T-helper 17 cell (primary cell): ENCODE measurements at places on chromosomes 1 and 21. TPM values are rescaled to one million over a fixed set of nuclear protein-coding genes. Genes with fewer than 3 reads are reported as not detected.
A peak's percentile ranks its signal among the peaks of the same experiment; 100 is the strongest.

GRCh38 chr21:45299864-45300785, 12.4 kb upstream of the POFUT2 start:
- peaks cover 7% of the 10 kb centered on the region for H3K4me1 ChIP-seq
- no peak overlapping the region for H3K4me3 ChIP-seq
- DNase-seq: no peak
- H3K27ac ChIP-seq: peak overlapping the region; percentile 72

GRCh38 chr1:196660852-196661251, 9.0 kb downstream of the CFH start:
- no peaks in the 10 kb centered on the region for H3K27me3 ChIP-seq
- H3K4me1 ChIP-seq: peaks cover 30% of the 10 kb centered on the region
- no peak overlapping the region for H3K4me3 ChIP-seq
- H3K27ac ChIP-seq: peak overlapping the region; percentile 94

GRCh38 chr1:1116701-1117468, 996 bp upstream of the C1orf159 start:
- DNase-seq: no peak
- H3K4me1 ChIP-seq: peaks cover 11% of the 10 kb centered on the region
- H3K4me3 ChIP-seq: peak overlapping the region; percentile 71
- H3K27me3 ChIP-seq: no peaks in the 10 kb centered on the region
- peaks cover 3% of the 10 kb centered on the region for H3K36me3 ChIP-seq

DNA sequence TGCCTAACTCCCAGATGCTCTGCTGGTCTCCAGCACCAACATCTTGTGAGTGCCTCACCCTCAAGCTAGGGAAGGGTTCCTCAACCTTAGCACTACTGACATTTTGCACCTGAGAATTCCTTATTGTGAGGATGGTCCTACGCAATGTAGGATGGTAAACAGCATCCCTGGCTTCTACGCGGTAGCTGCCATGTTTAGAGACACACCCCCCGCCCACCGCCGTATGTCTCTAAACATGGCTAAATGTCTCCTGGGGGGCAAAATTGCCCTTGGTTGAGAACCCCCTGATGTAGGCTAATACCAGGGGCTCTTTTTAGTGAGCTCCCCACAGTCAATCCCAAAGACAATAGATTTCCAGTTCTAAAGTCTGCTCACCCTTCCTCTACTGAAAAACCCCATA, 2.5 kb upstream of the MAP7D1 start:
- H3K27me3 ChIP-seq: no peaks in the 10 kb centered on the region
- no peak for DNase-seq
- H3K4me3 ChIP-seq: peak overlapping the region; percentile 50
- peaks cover 60% of the 10 kb centered on the region for H3K4me1 ChIP-seq
- peak overlapping the region; percentile 100 for H3K27ac ChIP-seq

GRCh38 chr1:9859281-9860014, 35.7 kb upstream of the CLSTN1 start:
- no peak overlapping the region for H3K4me3 ChIP-seq
- no peaks in the 10 kb centered on the region for H3K4me1 ChIP-seq
- no peak overlapping the region for H3K27ac ChIP-seq

GRCh38 chr1:212595787-212596714, 12.5 kb upstream of the ATF3 start:
- H3K27me3 ChIP-seq: peaks cover 29% of the 10 kb centered on the region
- H3K4me1 ChIP-seq: peaks cover 12% of the 10 kb centered on the region

GRCh38 chr1:81584398-81584797, 216.3 kb upstream of the ADGRL2 start:
- no peaks in the 10 kb centered on the region for H3K27me3 ChIP-seq
- H3K4me3 ChIP-seq: no peak overlapping the region
- no peak overlapping the region for H3K27ac ChIP-seq
- no peak for DNase-seq
- no peaks in the 10 kb centered on the region for H3K36me3 ChIP-seq

DNA sequence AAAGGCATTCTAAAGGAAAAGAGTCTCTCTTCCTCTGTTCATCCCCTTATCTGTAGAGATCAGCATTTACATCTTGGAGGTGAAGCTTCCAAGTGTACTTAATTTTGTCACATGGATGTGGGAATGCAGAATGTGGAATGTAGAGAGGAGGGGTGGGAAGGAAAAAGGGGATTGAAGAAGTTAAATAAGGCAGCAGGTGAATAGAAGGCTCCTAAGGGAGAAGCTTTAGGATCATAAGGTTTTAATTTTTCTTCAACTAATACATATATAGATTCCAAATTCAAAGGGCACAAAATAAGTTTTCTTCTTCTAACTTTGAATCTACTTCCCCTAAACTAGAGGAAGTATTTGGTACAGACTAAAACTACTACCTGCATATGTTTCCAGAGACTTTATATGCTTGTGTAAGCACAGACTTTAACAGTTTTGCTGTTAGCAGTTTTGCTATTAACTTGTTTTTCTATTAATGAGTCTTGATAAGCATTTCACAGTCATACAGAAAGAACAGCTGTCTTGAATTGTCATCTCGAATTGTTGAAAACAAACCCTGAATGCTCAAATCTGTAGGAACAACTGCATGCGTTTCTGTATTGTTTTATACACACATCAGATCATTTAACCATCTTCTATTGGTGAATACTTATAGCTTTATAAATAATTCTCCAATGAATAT, 12.7 kb downstream of the TENT5C start:
- H3K27ac ChIP-seq: no peak overlapping the region
- DNase-seq: no peak
- H3K27me3 ChIP-seq: no peaks in the 10 kb centered on the region
- peaks cover 67% of the 10 kb centered on the region for H3K4me1 ChIP-seq

DNA sequence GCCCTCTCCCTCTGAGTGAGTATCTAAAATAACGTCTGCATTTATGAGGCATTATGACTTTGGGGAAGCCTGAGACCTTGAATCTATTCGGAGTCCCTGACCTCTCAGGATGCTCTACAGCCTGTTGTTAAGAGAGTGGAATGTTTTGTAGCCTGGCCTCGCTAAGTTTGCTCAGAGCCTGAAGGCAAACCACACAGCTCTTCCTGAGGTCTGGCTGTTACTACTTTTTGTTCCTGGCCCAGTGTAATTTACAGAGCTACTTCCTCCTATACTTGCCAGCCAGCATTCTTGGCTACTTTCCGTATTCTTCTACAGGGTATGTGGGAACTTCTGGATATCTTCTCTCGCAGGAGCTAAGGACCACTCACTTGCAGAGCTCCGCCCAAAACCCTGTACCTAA, 3.6 kb upstream of the ZMYM4 start:
- no peak for DNase-seq
- no peak overlapping the region for H3K4me3 ChIP-seq
- peaks cover 7% of the 10 kb centered on the region for H3K36me3 ChIP-seq
- H3K4me1 ChIP-seq: peaks cover 9% of the 10 kb centered on the region

DNA sequence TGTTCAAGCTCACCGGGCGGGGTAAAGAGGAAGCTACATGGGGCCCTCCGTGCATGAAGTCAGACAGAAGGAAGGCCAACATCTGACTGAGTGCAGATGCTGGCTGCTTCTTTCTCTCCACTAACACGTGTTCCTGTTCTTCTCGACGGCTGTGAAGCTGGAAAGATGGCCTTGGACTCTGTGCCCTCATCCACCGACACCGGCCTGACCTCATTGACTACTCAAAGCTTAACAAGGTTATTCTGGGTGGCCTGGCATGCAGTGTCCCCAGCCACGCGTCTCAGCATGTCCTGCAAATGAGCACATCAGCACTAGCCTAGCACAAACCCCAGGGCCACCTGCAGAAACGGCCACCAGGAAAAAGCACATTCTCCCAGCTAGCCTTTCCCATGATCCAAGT, 41.2 kb downstream of the ACTN2 start:
- H3K36me3 ChIP-seq: peaks cover 2% of the 10 kb centered on the region
- no peak for DNase-seq
- no peak overlapping the region for H3K4me3 ChIP-seq
- peak overlapping the region; percentile 60 for H3K27ac ChIP-seq

DNA sequence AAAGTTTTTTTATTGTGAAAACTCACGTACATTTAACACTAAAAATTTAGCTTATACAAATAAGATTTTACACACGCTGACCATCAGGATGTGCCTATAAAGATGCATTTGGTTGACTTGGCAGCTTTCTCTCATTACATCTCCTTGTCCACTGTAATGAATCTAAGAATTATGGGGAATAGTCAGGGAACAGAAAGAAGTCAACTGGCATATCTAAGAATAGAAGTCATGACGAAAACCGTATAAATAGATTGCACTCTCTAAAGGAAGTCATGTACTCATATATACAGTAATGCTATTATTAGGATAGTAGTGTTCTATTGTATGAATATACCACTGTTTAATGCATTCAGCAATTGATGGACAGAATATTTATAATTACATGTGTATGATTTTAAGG, 575.8 kb upstream of the B3GALT2 start:
- peaks cover 1% of the 10 kb centered on the region for H3K4me1 ChIP-seq
- no peaks in the 10 kb centered on the region for H3K27me3 ChIP-seq
- H3K36me3 ChIP-seq: peaks cover 2% of the 10 kb centered on the region
- DNase-seq: no peak

GRCh38 chr1:15282810-15283474, 35.9 kb downstream of the FHAD1 start:
- no peaks in the 10 kb centered on the region for H3K36me3 ChIP-seq
- H3K4me3 ChIP-seq: no peak overlapping the region
- no peak for DNase-seq
- no peaks in the 10 kb centered on the region for H3K4me1 ChIP-seq
- H3K27me3 ChIP-seq: peaks cover 35% of the 10 kb centered on the region
- no peak overlapping the region for H3K27ac ChIP-seq

GRCh38 chr1:247467129-247467528, 9.2 kb upstream of the OR2B11 start:
- H3K27me3 ChIP-seq: peaks cover 40% of the 10 kb centered on the region
- no peak overlapping the region for H3K4me3 ChIP-seq
- H3K36me3 ChIP-seq: no peaks in the 10 kb centered on the region
- DNase-seq: no peak

- peak overlapping the region; percentile 97 for H3K27ac ChIP-seq
- H3K36me3 ChIP-seq: peaks cover 26% of the 10 kb centered on the region
- DNase-seq: no peak
- H3K27me3 ChIP-seq: no peaks in the 10 kb centered on the region
These were observed 13.6 kb downstream of the ATP8B2 start for GRCh38 chr1:154338875-154339274.

Gene RPTN
- total RNA-seq: not detected

Gene COL16A1
- not detected for total RNA-seq

Gene CCDC185
- total RNA-seq: not detected

Gene RAB13
- 2.2 TPM for total RNA-seq

Gene IL19
- total RNA-seq: not detected

Gene LRRC53
- total RNA-seq: not detected
